Activated CD4-positive, alpha-beta T cell treated with anti-CD3 and anti-CD28 coated beads, Interleukin-2, amount 10 ng/mL, durations not matched to agents 7 days and 5 days (primary cell): ENCODE measurements at places on chromosomes 2 and 18. TPM values are rescaled to one million over a fixed set of nuclear protein-coding genes. Genes with fewer than 3 reads are reported as not detected.

DNA sequence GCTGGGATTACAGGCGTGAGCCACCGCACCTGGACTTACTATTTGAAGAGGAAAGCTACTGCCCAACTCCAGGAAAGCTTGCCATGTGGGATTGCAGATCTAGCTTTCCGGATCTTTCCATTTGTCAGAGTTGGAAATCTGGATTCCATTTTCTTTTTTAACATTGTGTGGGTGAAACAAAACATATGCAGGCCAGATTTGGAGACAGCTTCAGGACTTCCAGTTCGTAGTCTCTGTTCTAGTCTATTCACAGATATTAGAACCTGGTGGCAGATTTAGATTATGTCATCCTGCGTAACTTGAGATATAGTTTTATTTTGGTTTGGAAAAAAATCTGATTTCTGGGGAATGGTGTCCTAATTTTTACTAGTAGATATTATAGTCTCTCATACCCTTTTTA is 70.5 kb downstream of the ZNF236 start:
- H3K36me3 ChIP-seq = peaks cover 50% of the 10 kb centered on the region
- H3K27me3 ChIP-seq = no peaks in the 10 kb centered on the region
- H3K27ac ChIP-seq = no peak overlapping the region
- no peak for DNase-seq

GRCh38 chr2:45786836-45787357 is 135.4 kb downstream of the PRKCE start:
- no peak overlapping the region for H3K4me3 ChIP-seq
- DNase-seq = no peak
- H3K27ac ChIP-seq = no peak overlapping the region
- no peaks in the 10 kb centered on the region for H3K36me3 ChIP-seq

- no peaks in the 10 kb centered on the region for H3K27me3 ChIP-seq
- H3K4me1 ChIP-seq = peaks cover 50% of the 10 kb centered on the region
- H3K36me3 ChIP-seq = peaks cover 18% of the 10 kb centered on the region
- peak overlapping the region; percentile 94 for H3K4me3 ChIP-seq
Measured at GRCh38 chr2:68157002-68157401, 686 bp upstream of the PNO1 start.

MEP1B gene
- not detected for total RNA-seq

EMILIN1 gene
- 0.64 TPM for total RNA-seq

- H3K4me3 ChIP-seq = no peak overlapping the region
- H3K4me1 ChIP-seq = no peaks in the 10 kb centered on the region
- no peaks in the 10 kb centered on the region for H3K27me3 ChIP-seq
- H3K36me3 ChIP-seq = no peaks in the 10 kb centered on the region
- DNase-seq = no peak
Measured at GRCh38 chr18:64097497-64097896, 51.4 kb downstream of the LINC00305 start.

SGPP2 gene
- total RNA-seq = 0.67 TPM
